H1 (cell line): ENCODE measurements at places on chromosomes 11 and 22. TPM values are rescaled to one million over a fixed set of nuclear protein-coding genes. Genes with fewer than 3 reads are reported as not detected.

DNA sequence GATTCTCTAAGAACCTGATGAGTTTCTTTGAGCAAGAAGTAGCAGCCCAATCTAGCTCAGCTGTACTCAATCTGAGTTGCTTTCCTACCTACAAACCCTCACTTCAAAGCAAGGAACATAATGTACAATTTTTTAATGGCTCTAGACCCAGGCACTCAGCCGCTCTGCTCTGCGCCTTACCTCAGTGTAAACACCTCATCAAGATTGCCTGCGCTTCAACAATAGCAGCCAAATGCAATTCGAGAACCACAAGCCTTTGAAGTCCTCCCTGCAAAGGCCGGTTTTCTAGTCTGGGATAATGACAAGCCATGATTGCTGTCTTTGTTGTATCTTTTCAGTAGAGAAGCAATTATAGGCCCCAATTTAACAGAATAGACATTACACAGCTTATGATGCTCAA, 38.0 kb downstream of the JHY start:
- DNase-seq, result no peak

- no peak for DNase-seq
These were observed 211.4 kb upstream of the NARS2 start for GRCh38 chr11:78786086-78786485.

DNA sequence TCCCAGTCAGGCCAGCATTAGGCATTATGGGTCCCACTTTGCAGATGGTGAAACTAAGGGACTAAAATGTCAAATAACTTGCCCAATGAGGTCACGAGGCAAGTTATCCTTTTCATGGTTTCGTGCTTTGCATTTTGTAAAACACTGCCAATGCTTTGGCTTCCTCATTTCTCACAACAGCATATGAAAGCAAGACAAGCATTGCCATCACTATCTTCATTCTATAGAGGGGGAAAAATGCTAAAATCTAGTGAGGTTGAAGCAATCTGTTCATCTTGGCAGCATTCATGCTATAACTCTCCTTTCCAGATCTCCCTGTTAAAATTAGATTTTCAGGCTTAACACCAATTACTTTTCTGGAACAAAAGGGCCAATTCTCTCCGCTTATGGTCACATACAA, 14.8 kb downstream of the FAM181B start:
- DNase-seq, result no peak

DNA sequence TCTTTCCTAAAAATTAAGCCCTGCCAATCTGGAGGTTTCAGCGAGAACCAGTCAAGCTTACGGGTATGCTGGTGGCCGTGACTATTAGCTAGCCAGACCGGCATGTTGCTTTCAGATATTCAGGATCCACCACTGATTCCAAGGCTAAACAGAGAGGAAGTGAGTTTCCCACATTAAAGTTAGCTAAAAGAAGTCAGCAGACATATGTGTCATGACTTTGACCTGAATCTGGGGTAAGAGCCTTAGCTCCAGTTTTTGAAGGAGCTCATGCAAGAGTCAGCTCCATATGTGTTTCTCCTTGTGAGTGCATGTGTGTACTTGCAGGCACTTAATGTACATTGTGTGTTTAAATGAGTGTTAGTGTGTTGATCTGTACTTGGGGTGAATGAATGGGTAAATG, 1.4 kb downstream of the ZFPL1 start:
- DNase-seq, result no peak

GRCh38 chr22:31449506-31449905, 40.1 kb downstream of the EIF4ENIF1 start:
- no peak for DNase-seq

DNA sequence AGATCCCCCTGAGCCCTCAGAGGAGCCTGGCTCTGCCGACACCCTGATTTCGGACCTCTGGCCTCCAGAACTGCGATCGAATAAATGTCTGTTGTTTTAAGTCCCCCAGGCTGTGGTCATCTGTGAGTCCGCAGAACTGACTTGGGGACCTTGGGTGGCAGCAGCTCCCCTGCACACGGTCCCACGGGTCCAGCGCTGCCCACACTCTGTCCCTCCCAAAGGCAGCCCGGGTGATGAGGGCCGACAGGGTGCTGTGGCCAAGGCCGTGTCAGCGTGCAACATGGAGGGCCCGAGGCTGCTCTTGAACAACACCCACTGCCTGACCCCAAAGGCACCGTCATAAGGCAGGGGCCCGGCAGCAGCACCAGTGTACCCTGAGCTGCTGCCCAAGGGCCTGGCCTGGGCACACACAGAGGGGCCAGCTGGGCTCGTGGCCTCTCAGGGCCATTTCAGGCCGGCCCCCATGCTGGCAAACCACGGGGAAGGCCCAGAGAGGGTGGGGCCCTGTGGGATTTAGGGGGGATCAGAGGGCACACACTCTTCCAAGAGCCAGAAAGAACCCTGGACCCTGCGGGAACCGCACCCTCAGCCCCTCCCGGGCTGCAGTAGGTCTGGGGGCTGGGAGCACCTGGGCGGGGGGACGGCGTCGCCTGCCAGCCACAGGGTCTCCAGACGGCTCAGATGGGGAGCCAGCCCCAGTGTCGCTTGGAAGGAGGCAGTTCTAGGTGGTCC, 77.1 kb upstream of the PRR5 start:
- no peak for DNase-seq

GRCh38 chr11:58649623-58650022, 27.2 kb downstream of the CNTF start:
- DNase-seq, result no peak

DNA sequence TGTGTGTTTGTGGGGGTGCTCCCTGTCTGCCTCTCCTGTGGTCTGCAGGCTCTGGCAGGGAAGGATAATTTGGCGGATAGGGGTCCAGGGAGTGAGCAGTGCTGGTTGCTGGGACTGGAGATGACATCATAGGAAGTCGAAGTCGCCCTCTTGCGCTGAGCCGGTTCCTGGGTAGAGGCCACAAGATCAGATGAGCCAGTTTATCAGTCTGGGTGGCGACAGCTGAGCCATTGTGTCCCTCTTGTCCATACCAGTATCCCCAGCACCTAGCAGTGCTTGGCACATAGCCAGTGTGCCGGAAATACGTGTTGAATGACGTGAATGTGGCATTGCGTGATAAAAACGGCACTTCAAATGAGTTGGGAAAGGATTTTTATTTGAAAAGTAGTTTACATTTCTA, 9.8 kb downstream of the APOL5 start:
- DNase-seq, result no peak

GRCh38 chr22:44893731-44894080, 116.1 kb downstream of the PHF21B start:
- no peak for DNase-seq

- no peak for DNase-seq
These were observed 191.6 kb upstream of the CADM1 start for GRCh38 chr11:115695677-115696364.

DNA sequence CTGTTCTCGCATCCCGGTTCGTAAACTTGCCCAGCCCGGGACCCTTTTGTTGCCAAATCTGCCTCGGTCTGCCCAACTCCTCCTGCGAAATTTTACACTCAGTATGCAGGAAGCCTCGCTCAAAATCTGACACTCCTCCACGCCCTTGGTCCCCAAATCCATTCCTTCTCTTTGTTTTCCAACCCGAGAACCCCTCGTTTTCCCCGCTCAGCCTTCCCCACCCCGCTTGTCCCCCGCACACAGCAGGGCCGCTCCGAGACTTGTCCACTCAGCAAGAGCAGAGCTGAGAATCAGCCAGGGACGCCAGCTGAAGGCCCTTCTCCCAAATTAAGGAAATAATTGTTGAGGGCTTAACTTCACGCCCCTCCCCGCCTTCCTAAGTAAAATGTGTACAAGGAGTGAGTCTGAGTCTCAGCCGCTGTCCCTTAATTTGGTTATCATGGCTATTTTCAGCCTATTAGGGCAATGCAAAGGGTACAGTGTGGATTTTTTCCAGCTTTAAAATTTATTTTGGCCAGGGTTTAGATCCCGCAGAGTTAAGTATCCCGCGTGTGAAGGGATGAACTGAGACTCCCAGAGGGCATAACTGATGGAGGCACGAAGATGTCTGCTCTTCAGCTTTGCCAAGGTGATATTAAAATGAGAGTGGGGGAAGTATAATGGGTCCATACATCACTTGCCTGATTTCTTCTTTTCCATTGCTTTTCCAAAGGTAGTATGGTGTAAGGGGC, 581 bp upstream of the FBXO3 start:
- DNase-seq, result no peak

The IL17REL gene
- 0.08 and 0.20 TPM in 2 replicates for total RNA-seq

The OR10V1 gene
- not detected in 2 replicates for total RNA-seq

The NAALADL1 gene
- 7.5 and 8.1 TPM in 2 replicates for total RNA-seq
